ENCODE measurements at places on chromosomes 11 and 22. TPM values are rescaled to one million over a fixed set of nuclear protein-coding genes. Genes with fewer than 3 reads are reported as not detected.
A peak's percentile ranks its signal among the peaks of the same experiment; 100 is the strongest.

Gene UBQLNL
- 0.05 TPM for total RNA-seq

DNA sequence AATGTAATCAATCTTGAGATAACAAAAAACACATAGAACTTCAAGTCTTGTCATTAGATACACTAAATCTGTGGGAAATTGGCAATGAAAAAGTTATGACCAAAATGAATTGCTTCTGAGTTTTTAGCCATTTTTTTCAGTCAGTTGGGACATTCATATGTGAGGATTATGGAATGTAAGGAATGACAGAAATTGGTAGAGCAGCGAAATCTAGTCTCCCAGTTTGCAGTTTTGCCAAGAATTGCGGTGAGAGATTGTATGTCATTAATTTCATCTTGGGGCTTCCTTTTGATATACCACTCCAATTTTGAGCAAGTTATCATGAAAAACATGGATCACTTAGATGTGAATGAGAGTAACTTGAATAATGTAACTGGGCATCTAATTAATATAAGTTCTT, 49.9 kb downstream of the SIK2 start:
- no peak for DNase-seq

GRCh38 chr11:75371949-75372876, 20.8 kb upstream of the ARRB1 start:
- DNase-seq, result peak; percentile 40

GRCh38 chr11:132595711-132596134, 936.6 kb downstream of the OPCML start:
- no peak for DNase-seq

All from SJSA1 (cell line).